ENCODE measurements at places on chromosomes 16 and 17.

DNA sequence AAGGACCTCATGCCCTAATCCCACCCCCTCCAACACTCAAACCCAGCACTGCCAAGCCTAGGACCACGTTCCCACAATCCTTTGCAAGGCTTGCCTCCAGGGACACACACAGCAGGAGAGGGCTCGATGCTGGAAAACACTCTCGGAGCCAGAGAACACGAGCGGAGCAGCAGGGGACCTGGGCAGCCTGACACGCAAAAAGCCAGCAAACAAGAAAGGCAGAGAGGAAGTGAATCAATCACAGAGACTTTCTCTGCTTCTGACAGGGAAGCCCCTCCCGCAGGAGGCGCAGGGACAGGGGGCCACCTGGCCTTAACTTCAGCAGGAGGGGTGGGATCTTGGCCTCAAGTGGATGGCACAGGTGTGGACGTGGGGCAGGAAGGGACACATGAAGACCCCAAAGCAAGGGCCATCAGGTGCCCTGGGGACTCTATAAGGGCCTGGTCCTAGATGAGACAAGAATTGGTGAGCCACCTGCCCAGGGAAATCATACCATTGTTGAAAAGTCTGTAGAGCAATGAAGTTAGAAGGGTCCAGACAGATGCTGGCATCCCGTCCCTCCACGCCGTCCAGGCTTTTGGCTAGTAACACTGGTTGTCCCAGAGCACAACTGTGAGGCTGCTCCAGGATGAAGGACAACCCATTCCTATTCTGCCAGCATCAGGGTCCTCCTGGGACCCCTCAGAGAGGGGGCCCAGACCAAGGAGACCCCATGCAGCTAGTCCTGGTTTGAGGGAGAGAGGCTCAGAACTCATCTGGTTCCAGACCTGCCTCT lies 2.2 kb downstream of the SDK2 start:
- no peak for DNase-seq

DNA sequence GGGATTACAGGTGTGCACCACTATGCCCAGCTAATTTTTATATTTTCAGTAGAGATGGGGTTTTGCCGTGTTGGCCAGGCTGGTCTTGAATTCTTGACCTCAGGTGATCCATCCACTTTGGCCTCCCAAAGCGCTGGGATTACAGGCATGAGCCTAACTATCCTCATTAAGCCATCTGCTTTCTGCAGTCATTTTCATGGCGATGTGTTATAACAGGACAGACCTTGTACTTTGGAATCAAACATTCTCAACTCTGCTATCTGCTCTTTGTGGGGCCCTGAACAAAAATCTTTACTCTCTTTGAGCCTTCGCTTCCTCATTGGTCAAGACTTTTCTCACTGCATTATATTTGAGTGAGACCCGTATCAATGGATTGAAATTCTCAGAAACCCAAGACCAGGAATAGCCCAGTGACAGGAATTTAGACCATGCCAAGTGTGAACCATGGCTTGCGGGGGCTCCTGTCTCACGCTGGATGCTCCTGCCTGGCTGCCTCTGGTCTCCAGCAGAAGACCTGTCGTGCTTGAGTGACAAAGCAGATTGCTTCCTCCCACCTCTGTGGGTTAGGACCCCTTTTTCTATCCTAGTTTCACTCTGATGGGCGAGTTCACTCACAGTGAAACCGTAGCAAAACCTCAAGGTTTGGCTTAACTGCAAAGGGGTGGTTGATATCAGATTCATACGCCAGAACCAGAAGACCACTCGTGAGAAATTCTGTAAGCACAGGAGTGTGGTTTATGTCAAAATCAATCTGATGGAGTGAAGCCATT lies 519.1 kb downstream of the MAF start:
- no peak for DNase-seq

- peak; percentile 95 for DNase-seq
These were observed at the start of gene TMEM94 for GRCh38 chr17:75456417-75457046. TMEM94 (plus strand) TSS chr17:75456635; CDS start chr17:75471906, 15,271 bp downstream.

DNA sequence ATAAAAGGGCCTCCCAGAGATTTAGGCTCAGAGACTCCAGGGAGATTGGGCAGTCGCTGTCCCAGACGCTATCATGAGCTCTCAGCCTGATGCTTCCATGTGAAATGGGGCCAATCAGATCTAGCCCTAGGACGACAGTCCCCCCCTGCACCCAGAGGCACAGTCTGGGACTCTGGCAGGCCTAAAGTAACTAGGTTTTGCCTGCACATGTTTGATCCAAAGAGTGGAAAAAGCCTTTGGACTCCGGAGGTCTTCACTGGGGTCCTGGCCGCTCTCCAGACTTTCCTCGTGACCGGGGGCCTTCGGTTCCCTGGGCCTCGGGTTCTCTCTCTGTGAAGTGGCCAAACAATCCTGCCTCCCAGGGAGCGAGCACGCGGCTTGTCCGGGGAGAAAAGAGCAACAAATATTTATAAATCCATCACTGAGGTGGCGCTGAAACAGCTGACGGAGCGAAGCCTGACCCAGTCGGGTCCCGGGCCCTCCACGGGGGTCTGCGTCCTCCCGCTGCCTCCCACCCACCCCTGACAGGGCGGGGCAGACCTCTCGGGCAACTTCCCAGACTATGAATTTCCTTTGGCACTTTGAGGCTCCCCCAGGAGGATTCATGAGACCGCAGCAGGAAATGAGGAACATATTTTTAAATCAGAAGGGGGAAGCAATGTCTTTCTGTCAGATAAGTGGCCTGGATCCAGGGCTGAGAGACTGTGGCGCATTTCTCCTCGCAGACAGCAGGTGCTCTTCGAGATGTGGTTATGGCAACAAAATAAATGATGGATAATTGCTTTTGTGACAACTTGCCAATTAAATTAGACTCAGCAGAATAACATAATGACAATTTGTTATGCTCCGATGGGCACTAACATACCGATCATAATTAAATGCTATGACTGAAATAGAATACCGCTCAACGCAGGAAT lies 38.9 kb downstream of the MRPS23 start:
- DNase-seq: no peak

- no peak for DNase-seq
These were observed 198.7 kb downstream of the KCNJ2 start for GRCh38 chr17:70368011-70368410.

DNA sequence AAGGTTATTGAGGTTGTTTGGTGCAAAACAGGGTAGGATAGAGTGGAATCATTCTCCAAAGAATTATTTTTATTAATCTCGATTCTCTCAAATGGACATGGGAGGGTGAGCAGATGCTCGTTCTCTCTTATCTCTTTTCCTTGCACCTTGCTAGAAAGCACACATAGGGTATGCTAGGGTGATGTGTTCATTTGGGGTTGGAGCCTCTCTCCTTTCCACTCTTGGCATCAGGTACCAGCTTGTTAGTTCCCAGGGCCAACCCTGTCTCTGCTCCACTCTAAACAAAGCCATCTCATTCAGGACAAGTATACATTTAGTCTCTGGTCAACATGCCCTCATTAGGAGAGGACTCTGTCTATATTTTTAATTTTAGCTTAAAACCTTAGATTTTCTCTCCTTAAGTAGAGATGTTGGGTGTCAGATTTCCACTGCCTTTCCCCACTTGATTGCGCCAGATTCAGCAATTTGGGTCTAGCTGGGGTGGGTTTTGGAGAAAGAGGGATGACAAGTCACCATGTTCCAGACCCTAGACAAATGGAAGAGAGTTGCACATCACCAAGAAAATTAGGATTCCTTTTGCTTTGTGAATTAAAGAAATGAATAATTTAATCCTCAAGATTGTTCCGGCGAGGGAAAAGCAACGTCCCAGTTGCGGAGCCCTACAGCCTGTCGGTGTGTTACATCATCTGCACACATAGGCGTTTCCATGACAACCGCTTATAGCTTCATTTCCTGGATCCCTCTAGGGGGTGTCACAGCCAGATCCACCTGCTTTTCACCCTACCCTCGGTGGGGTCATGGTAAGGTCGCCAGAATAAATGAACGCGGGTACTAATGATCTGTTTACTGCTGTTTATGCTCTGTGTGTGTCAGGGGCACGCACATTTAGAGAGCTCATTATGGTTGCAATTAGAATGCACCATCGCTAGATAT lies 41.6 kb downstream of the SNX11 start:
- DNase-seq: no peak

DNA sequence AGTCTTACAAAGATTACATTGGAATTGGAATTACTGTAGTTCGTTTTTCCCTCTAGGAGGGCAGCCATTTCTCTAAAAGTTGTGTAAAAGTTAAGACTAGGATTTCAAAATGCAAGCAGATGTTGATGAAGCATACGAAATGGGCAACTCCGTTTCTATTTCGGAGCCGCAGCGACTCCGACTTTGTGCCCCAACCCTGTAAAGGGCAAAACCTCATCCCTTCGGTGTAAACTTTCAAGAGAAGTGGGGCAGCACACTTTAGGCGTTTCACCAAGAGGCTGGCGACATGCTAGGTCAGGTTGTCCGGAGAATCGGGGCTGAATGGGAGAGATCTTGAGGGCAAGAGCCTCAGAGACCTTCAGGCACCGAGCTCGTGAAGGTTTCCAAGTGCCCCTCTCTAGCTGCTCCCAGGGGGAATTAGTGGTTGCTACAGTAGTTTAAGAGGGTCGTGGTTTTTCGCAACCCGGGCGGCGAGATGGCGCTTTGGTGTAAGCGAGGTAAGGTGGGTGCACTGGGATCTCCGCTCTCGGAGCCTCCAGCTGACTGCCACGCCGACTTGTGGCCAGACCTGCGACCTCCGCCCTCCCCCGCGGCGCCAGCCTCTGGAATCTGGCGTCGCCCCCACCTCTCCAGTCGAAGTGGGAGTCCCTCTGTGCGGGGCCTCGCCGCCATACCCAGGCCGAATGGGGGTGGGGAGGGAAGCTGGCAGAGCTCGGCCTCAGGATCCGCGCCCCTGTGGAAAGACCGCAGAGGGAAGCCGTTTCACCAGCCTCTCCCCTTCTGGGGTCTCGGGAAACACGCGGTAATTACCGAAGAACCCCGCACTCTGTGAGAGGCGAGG lies 1.0 kb upstream of the HEXIM2 start:
- DNase-seq: peak; percentile 36

DNA sequence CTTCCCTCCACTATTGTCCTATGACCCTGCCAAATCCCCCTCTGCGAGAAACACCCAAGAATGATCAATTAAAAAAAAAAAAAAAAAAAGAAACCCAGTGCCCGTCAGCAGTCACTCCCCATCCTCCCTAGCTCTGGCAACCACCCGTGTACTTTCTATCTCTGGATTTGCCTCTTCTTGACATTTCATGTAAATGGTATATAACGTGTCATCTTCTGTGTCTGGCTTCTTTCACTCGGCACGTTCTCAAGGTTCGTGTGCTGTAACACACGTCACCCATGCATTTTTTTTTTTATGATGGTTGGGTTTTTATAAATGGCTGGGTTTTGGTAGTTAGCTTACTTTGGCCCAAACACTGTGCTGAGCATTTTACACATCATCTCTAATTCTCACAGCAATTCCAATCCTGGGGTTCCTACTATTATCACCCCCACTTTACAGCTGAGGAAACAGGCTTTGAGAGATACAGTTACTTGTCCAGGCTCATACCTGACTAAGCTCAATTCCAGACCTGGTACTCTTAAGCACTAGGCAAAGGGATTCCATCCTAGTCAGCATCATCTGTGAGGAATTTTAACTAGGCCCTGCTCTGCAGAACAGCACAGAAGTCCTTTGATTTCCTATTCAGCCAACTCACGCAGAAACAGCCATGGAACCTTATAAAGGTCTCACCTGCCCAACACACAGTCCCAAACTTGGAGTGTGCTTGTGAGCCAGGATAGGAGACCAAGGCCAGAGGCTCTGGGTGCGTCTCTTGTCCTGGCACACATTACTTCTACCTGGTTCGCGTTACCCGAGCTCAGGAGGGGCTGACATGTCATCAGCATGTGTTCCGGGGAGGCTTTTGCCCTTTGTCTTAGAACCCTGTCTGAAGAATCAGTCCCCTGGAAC lies 11.7 kb downstream of the NDUFAB1 start:
- peak; percentile 32 for DNase-seq

- DNase-seq: no peak
These were observed 124.2 kb upstream of the SMURF2 start for GRCh38 chr17:64786337-64786736.

DNA sequence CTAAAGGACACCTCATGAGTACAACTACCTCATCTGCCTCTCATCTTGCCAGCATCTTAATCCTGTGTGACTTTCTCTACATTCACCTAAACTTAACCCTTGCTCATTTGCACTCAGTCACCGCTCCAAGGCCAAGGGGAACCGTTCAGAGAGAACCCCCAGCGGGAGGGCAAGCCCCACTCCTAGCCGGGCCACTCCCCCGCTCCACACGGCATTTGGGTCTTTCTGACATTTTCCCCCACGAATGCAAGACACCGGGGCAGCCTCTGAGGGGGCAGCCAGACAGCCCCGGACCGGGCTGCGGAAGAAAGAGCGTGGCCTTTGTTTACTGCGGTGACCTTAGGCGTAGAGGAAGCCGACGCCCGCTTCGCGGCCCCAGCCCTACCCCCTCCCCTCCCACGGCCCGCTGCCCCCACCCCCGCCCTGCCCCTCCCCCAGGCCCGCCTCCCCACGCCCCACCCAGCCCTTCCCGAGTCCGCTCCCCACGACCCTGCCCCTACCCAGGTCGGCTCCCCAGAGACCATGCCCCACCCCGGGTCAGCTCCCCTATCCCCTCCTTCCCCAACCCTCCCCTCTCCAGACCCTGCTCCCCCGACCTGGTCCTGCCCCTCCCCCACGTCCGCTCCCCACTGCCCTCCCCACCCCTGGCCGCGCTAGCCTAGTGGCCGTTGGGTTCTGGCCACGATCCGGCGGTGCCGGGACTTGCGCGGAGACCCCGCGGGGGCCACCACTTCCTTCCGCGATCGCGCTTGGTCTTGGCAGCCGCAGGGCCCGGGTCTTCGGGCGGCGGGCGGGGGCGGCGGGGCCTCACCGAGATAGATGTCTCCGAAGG lies 789 bp downstream of the CSNK1D start:
- no peak for DNase-seq

DNA sequence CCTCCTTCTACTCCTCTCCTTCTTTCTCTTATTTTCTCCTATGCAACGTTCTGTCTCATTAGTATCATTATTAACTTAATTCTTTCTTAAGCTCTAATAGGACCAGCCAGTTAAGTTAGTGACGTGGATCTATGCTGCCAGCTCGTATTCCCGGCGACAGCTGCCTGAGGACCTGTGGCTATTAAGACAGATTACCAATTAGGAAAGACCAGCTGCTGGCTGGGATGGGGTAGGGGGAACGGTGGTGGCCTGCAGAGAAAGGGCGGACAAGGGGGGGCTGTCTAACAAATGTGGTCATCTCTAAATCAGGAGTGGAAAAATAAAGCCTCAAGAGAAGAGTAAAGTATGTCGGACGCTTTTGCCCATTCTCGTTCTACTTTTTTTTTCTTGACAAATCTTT lies 770 bp upstream of the MYH3 start:
- DNase-seq: no peak

- DNase-seq: no peak
These were observed 308.7 kb upstream of the TNRC6C start for GRCh38 chr17:77649717-77650211.
